ENCODE measurements at places on chromosomes 7 and 10.

DNA sequence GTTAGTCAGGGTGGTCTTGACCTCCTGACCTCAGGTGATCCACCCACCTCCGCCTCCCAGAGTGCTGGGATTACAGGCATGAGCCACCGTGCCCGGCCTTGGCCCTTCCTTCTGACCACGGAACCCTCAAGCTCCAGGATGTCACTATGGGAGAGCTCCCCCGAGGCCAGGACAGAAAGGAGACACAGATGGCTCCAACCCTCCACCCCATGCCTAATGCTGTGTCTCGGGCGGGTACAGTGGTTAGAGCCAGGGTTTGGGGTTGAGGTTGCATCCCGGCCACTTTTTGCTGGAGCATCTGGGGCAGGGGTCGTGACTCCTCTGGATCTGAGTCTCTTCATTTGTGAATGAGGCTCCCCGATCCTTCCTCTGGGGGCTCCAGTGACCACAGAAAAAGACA is 8.1 kb downstream of the MYL10 start:
- no peak for DNase-seq

DNA sequence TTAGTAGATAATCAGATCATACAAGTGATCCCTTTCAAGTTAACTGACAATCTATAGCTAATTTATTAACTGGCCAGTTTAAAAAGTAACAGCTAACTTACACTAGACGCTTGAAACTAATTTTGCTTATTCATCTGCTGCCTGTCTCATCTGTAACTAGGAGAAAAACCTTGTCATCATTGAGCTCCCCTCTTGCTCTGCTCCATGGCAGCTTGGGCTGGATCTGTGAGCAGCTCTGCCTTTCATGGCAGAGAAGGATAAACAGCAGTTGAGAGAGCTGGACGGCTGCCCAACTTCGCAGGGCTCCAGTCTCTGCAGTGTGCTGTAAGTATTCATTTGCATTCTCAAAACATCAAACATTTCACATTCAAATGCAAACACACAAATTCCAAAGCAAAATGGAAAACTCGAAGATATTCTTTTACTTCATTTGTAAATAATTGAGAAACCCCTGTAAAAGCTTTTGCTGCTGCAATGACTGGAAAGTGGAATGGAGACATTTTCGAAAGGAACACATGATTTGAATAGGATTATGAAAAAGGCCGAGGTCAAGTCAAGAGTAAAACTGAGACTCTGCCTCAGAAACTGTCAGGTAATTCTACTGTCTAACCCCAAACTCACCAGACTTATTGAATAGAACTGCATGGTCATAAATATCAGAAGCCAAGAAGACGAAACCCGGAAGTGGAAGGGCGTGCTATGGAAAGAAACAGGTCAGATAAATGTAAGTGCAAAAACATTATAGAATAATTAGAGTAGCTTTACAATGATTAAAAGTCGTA is 17.6 kb downstream of the SLC35B4 start:
- peak; percentile 64 for DNase-seq

GRCh38 chr7:30224511-30225062 is 59.8 kb upstream of the ZNRF2 start:
- no peak for DNase-seq

DNA sequence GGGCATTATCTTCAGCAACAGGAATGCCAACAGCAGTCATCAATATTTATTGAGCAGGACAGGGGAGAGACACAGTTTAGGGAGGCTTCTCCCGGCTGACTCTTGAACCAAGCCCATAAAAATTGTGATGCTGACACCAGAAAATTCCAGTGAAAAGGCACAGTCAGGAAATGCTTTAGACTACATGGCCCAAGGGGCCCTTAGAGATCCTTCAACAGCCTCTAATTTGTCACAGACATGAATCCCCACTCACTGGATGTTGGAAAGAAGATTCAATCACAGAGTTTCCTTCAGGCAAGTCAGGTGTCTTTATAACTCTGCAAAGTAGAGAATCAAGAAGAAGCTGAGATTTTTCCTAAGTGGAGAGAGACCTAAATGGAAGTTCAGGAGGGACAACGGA is 1.2 kb downstream of the GJC3 start:
- DNase-seq = no peak

DNA sequence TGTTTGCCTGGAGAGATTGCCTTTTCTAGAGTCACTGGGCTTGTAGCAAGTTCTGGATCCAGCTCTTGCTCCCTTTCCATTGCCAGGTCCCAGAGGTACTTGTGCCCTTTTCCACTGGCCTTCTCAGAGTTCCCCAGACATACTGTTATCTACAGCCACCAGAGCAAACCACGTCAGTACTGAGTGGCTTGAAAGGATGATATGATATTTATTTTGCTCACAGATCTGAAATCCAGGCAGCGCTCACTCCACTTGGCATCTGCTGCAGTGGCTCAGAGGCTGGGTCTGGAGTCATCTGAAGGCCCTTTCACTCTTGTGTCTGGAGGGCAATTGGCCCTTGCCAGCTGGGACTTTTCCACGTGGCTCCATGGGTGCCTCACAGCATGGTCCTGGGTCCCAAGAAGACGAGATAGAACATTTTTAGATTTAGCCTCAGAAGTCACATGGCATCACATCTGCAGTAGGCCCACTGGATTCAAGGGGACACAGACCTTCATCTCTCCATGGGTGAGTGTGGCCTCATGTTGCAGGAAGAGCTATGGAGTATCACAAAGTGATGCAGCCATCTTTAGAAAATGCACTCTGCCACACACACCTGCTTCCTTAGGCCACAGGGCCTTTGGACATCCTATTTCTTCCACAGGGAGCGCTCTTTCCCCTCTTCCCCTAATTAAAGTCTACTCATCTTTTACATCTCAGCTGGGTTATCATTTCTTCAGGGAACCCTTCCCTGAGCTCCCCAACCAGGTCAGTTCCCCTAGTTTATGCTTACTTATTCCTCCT is 22.9 kb upstream of the TCF7L2 start:
- no peak for DNase-seq
